Lower leg skin (tissue), 4 donors: ENCODE measurements at places on chromosomes 1 and 21.

DNA sequence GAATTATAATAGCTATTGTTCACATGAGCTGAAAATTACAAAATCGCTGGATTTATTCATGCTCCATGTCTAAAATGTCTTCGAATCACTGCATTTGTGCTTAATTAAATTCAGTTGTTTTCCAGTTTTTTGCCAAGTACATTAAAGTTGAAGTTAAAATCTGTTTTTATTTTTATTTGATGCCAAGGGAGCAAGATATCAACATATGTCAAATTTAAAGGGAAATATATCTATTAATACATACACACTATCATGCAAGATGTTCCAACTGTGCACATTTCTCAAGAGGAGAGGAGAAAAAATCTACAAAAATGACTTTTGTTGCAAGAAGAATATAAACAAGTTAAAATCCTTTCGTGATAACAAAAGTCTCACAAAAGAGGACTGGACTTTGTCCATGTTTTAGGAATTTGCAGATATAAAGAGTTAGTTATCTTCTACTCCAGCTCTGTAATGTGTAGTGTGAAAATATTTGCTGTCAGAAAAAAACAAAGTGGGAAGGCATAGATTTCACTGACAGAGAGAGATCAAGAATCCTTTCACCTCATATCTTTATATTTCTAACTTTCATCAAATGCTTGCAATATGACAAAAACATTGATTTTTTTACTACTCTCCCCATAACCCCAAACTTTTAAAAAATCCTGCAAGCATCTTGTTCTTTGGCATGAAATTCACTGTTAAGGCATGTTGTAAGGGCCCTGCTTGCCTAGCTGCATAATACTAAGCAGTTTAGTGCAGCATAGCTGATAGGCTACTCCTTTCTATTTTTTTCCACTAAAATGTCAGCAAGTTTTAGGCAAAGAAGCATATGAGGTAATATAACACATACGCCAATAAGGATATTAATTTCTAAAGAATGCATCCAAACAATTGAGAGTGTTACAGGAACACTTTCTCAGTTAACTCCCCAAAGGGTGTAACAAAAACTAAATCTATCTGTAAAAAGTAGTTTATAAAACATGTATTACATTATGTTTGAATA is 340.2 kb upstream of the ADAMTS5 start:
- no peak for DNase-seq

DNA sequence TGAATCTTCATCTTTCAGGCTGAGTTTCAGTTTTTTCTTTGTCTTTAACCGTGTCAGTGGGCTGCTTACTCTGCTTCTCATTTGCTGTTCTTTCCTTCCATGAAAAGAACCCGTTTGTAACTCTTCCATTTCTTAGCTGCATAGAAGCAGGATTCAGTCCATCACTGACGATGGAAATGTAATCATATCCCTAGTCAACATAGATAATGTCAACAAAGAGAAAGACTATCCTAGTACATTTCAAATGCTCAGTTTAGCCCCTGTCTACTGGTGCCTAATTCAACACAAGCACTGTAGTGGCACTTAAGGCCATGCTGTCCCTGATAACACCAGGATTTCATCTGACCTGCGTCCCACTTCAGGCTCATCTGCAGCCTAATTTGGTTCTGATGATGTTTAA is 376 bp downstream of the GBP1 start:
- no peak for DNase-seq

DNA sequence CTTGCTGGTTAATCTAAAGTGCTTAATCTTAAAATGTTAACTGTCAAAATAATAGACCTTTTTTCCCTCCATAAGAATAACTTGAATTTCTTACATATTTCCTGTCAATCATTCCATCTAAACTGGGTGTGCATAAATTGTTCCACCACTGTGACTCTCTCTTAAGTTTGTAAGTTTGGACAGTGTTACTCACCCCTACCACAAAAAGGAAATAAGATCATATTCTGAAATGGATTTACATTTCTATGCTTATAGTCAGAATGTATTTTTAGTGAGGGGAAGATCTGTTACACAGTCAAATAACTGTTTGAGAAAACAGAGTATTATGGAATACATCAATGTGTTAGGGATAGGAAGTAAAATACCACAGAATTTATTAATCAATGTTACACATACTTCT is 109.6 kb upstream of the DPYD start:
- no peak for DNase-seq

- no peak for DNase-seq
Measured at GRCh38 chr1:168146160-168146539, 9.4 kb upstream of the GPR161 start.

DNA sequence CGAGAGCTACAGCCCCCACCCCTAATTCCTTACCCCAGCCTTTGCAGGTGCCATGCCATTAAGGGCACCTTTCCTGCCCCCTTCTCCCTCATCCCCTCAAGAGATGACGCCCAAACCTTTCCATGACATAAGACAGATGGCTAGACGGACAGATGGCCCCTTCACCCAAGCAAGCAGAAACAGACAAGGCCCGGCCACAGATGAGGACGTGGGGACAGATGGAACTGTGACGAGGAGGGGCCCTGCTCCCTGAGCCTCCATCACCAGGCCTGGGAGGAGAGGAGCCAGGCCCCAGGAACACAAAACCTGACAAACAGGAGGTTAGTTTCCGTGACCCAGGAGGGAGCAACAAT is 24.7 kb upstream of the PEF1 start:
- DNase-seq = no peak
